ENCODE measurements at places on chromosomes 6 and 20.
A peak's percentile ranks its signal among the peaks of the same experiment; 100 is the strongest.

GRCh38 chr20:16069389-16070010 lies 503.7 kb downstream of the KIF16B start:
- no peak for DNase-seq

- DNase-seq = no peak
Measured at GRCh38 chr6:134553936-134554335, 236.0 kb upstream of the SGK1 start.

- DNase-seq = no peak
Measured at GRCh38 chr20:289693-290083, 862 bp downstream of the C20orf96 start.

DNA sequence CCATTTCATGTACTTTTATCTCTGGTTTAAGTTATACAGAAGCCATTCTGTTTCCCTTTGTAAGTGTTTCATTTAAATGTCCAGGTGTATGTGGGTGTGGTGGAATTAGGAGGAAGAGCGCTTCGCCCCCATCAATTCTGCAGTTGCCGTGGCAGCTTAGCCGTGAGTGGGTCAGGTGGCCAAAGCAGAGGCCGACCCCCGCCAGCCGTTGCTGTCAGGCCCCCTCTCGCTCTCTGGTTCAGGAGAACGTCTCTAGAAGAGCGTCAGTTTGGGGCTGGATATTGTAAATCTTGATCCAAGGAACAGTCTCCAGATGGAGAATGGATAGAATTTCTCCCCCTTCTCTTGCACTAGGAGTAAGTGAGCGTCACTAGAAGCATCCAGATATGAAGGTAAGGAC lies 367.4 kb downstream of the FOXA2 start:
- no peak for DNase-seq

DNA sequence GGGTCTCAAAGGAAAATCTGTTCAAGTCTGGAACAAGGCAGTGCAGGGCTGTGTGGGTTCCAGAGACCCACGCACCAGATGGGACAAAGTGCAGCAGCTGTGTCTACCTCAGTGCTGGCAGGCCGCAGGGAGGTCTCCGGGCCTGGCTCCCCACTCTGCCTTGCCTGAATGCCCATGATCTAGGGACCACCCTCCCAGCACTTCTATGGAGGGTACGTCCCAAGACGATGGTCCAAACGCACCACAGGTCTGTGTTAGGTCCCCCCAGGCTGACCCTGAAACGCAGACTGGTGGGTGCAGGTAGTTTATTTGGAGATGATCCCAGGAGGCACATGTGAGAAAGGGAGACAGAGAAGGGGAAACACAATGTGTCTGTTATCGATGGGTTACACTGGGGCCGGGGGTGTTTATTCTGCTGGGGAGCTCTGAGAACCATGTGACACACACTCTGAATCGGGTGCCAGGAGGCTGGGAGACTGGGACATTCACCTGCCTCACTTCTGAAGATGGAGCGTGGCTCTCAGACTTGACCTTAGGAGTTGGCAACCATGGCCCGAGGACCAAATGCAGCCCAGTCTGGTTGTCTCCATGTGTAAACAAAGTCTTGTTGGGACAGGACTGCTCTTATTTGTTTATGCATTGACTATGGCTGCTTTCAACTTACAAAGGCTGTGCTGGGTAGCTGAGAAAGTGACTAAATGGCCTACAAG lies 21.7 kb downstream of the CST9L start:
- no peak for DNase-seq

DNA sequence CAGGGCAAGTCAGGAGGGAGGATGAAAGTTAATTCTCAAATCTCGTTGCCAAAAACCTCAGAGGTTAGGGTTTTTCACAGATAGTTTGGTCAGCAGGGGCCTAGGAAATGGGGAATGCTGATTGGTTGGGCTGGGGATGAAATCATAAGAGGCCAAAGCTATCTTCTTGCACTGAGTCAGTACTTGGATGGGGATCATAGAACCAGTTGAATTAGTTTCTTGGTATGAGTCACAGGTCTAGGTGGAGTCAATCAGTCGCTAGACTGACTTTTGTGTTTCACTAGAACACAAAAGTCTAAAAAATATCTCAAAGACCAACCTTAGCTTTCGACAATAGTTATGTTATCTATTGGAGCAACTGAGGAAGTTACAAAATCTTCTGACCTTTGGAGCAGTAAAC lies 368.5 kb downstream of the TBC1D32 start:
- no peak for DNase-seq

- no peak for DNase-seq
Measured at GRCh38 chr20:19767070-19767469, 9.0 kb downstream of the RIN2 start.

- no peak for DNase-seq
Measured at GRCh38 chr20:34514897-34515483, 1.2 kb upstream of the DYNLRB1 start.

GRCh38 chr6:28349892-28350737 lies at the start of gene ZKSCAN3:
TSS of gene ZKSCAN3 (plus strand) at chr6:28349947. CDS start at chr6:28359587, 9,640 bp downstream.
- peak; percentile 63 for DNase-seq

- DNase-seq = no peak
Measured at GRCh38 chr20:46027245-46027853, 1.7 kb upstream of the SLC12A5 start.

- no peak for DNase-seq
Measured at GRCh38 chr6:3625149-3625979, 126.1 kb downstream of the PXDC1 start.

GRCh38 chr6:167090171-167090570 lies 32.7 kb upstream of the CCR6 start:
- DNase-seq = no peak

- no peak for DNase-seq
Measured at GRCh38 chr6:16494793-16495192, 256.4 kb downstream of the GMPR start.

DNA sequence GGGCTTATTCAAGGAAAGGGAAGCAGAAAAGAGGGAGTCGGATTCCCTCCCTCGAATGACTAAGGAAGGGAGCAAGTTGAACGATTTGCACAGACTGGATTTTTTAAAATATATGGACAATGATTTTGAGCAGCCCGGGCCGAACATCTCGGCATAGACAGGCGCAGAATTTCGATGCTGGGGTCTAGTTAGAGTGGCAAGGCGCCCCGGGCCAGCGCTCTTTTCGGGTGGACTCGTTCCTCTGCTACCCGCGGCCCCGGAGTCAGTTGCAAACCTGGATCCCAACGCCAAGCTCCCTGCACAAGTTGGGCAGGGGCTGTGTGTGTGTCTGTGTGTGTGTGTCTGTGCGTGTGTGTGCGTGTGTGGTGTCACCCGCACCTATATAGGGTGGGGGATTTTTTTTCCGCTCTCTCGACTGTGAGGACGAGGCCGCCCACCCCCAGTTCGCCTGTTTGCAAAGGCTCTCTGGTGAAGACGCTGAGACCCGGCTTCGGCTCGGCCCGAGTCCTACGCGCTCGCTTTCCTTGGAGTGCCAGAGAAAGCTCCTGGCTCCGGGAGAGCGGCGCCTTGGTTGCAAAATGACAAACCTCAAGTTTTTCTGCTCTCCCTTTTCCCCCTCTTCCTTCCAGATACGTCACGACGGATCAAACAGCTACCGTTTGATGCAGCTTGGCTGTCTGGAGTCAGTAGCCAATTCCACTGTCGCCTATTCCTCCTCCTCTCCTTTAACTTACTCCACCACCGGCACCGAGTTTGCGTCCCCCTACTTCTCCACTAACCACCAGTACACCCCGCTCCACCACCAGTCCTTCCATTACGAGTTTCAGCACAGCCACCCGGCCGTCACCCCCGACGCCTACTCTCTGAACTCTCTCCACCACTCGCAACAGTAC lies 1.4 kb downstream of the TFAP2D start:
- no peak for DNase-seq

DNA sequence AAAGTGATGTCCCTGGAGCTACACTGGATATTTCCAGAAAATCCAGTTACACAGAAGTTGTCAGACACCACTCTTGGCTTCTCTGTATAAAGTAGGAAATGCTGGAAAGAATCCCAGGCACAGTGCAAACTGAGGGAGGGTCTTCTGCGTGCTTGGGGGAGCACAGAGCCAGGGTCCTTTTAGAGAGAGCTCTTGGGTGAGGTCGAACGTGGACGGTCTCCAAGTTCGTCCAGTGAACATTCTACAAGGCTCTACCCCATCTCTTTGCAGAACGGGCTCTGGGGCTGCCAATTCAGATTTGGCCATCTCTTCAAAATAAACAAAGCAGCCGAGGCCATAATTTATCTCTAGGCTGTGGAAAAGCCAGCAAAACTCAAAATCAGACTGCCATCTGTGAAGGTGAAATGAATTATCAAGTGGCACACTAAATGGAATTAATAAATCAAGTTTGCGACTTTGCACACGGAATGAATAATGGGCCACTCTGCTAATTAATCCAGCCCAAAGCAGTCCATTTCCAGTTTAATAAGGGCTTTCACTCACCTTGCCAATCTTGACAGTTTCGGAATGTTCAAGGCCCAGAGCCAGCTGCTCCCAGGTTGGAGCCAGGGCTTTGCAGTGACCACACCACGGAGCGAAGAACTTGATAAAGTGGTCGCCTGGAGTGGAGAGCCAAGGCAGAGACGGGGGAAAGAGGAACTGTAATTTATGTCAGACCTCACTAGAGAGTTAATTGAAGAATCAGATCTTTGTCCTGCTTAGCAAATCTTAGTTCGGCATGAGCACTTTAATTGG lies 19.3 kb downstream of the TXNDC5 start:
- no peak for DNase-seq

DNA sequence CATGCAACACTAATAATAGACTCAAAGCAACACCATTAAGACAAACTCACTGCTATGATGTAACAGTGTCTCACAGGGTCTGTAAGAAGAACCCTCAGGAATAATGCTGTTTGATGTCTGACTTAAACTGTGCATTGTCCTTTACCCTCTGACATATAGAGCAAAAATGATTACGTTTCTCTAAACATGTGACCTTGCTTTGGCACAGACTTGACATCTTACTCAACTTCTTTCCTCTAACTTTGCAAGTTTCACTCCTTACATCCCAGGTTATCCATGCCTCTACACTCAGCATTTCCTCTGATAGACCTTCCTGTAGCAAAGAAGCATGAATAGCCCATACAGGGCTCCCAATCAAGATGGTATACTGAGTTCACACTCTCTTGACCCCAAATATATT lies 252.7 kb downstream of the UST start:
- no peak for DNase-seq

DNA sequence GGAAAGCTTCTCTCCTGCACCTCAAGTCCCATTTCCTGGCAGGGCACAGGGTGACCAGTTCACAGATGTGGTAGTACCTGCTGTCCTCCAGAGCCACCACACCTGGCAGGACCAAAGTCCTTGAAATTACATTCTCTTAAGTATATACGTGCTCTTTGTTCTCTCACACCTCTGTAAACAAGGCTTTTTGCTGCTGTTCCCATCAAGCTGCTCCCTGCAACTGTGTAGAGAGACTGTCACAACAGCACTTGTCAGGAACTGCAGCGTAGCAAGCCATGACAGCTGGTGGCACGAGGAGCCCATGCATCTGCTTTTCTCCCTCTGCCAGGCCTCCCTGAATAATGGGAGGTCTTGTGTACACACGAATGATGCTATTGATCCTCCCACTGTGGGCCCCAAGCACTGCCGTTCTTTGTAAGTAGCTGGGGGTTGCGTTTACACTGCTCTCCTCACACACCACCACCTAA lies 431.8 kb downstream of the CD83 start:
- DNase-seq = no peak

DNA sequence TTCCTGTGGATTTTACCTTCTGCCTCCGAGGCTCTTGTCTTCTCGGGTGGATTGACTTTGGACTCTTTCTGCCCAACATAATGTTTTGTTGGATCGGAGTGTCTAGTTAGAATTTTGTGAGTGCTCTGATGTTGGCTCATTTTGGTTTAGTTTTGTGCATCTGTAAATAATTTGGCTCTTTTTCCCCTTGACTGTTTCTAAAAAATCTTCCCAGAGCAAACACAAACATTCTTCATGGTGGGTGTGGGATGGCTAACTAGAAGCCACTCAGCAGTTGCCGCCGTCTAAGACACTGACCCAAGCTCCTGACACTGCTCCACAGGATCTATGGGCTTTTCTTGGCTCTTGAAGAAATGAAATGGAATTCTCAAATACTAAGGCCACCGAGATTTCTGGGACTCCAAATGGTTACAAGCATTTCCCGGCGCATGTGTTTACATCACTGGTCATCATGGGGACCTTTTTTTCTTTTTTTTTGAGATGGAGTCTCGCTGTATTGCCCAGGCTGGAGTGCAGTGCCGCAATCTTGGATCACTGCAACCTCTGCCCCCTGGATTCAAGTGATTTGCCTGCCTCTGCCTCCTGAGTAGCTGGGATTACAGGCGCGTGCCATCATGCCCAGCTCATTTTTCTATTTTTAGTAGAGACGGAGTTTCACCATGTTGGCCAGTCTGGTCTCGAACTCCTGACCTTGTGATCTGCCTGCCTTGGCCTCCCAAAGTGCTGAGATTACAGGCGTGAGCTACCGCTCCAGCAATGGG lies 92.0 kb upstream of the FRMD1 start:
- no peak for DNase-seq

DNA sequence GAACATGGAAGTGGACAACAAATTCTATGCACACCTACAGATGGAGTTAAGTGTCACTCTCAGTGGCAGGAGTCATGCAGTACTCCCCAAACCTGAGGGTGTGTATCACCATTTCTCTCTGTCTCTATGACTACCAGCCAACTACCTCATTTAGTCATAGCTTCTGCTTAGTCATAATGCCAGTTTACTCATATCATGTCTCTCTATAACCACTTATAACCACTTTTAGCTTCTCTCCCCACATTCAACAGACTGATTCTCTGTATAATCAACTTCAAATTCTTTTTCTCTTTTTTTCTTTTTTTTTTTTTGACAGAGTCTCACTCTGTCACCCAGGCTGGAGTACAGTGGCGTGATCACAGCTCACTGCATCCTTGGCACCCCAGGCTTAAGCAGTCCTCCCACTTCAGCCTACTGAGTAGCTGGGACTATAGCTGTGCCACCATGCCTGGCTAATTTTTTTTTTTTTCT lies 13.8 kb upstream of the GTF3C6 start:
- no peak for DNase-seq

GRCh38 chr20:56440346-56441007 lies 27.9 kb upstream of the RTF2 start:
- DNase-seq = no peak

Data from cerebellar nuclear complex (tissue), 1 donor.